Thyroid gland (tissue), 4 donors: ENCODE measurements at places on chromosomes 6 and 20.

GRCh38 chr6:131282365-131282764, 147.1 kb downstream of the AKAP7 start:
- DNase-seq: no peak

GRCh38 chr6:43331891-43332290, 23.3 kb upstream of the CRIP3 start:
- no peak for DNase-seq

GRCh38 chr20:48636301-48636700, 191.5 kb downstream of the PREX1 start:
- DNase-seq: no peak

GRCh38 chr6:148800536-148800935, 53.7 kb downstream of the UST start:
- DNase-seq: no peak

DNA sequence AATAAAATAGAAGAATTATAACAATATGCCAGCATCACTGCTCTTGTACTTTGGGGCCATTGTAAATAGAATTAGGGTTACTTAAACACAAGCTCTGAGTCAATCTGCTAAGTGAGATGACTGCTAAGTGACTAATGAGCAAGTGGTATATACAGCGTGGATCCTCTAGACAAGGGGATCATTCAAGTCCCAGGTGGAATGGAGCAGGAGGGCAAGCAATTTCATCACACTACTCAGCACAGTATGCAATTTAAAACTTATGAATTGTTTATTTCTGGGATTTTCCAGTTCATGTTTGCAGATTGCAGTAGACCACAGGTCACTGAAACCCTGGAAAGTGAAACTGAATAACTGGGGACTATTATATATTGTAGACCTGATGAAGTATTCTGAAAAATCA, 235.3 kb downstream of the BTBD3 start:
- no peak for DNase-seq

- no peak for DNase-seq
These were observed 11.1 kb downstream of the UBE2V1 start for GRCh38 chr20:50101887-50102286.

DNA sequence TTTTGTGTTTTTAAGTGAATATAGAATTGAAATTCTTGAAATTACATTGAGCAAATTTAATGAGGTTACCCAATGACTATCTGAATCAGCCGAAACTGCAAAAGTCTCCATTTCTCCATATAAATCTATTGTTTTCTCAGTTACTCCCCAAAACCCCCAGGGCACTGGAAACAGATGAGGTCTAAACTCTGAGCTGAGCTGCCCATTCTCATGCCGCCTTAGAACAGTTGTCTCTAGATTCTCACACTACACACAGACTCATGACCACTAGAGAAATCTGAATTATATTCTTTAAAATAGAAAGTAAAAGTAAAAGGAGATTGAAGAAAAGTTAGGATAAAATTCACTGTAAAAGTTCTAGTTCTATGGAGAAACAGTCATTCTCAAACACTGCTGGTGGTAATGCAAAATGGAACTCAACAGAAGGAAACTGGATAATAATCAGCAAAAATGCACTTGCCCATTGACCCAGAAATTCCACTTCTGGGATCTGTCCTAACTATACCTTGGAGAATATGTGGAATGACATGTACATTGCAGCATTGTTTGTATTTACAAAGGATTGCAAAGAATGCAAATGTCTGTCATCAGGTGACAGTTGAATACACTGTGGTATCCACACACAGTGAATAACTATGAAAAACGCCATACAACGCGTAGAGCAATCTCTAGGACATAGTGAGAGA, 125.5 kb downstream of the IPCEF1 start:
- DNase-seq: no peak

DNA sequence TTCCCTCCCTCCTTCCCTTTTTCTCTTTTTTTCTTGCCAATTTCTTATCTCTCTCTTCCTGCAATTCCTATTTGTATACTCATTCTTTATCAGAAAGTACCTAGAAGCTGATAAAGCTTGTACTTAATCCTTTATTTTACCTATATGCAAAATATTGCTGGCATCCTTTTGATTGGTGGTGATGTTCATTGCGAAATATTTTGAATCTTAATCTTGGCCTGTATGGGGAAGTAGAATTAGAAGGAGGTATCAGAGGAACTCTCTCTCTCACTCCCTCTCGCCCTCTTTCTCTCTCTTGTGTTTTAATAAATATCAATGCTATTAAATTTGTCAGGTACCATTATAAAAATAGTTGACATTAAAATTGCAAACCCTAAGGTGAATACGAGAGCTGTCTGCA, 52.8 kb downstream of the UST start:
- DNase-seq: no peak

GRCh38 chr6:131231891-131232290, 96.6 kb downstream of the AKAP7 start:
- no peak for DNase-seq

DNA sequence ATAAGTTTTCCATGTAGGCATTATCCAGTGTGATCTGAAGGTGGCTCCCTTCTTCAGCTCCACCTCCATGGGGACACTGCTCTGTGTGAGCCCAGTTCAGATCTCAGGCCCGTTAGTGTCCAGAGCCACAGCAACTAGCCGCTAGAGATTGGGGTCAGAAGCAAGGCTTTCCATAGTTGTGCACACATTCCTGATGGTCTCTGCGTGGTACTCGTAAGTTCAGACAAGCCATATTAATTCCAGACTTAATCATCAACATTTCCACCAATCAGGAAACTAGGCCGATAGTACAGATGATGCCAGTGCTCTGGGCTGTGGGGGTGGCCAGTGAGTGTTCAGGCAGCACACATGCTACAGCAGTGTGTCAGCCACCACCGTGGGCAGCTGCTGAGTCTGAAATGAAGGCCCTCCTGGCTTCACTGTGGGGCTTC, 17.5 kb upstream of the SYNCRIP start:
- DNase-seq: no peak

- peak; percentile 84 for DNase-seq
These were observed at the start of gene RGL2 for GRCh38 chr6:33298773-33299236. TSS of gene RGL2 (minus strand) at chr6:33298942. CDS start at chr6:33298610, 332 bp downstream.

- DNase-seq: no peak
These were observed 66.9 kb upstream of the SMIM28 start for GRCh38 chr6:138310821-138311220.

- DNase-seq: no peak
These were observed 524 bp downstream of the C20orf203 start for GRCh38 chr20:32672982-32673851.

GRCh38 chr6:81995548-81996289, 243.2 kb upstream of the TENT5A start:
- DNase-seq: peak; percentile 2

DNA sequence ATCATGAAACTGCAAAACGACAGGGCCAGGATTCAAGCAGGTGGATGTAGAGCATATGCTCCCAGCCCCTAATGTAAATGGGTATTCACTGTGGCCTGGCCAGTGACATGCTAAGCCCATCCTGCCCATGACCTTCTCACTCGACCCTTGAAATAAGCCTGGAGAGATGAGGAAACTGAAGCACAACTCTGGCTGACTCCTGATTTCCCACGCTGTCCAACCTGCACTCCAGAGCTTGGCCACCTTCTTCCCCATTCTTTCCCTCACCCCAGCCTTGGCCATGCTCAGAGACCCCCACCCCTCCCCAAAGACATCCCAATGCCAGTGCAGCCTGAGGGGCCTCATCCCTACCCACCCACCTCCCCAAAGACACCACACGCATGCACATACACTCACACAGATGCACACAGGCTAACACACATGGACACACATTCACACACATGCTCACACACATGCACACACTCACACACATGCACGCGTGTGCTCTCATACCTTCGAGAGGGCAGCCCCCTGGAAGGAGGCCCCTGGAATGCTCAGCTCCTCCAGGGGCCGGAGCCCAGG, 12.4 kb downstream of the TFEB start:
- DNase-seq: no peak

DNA sequence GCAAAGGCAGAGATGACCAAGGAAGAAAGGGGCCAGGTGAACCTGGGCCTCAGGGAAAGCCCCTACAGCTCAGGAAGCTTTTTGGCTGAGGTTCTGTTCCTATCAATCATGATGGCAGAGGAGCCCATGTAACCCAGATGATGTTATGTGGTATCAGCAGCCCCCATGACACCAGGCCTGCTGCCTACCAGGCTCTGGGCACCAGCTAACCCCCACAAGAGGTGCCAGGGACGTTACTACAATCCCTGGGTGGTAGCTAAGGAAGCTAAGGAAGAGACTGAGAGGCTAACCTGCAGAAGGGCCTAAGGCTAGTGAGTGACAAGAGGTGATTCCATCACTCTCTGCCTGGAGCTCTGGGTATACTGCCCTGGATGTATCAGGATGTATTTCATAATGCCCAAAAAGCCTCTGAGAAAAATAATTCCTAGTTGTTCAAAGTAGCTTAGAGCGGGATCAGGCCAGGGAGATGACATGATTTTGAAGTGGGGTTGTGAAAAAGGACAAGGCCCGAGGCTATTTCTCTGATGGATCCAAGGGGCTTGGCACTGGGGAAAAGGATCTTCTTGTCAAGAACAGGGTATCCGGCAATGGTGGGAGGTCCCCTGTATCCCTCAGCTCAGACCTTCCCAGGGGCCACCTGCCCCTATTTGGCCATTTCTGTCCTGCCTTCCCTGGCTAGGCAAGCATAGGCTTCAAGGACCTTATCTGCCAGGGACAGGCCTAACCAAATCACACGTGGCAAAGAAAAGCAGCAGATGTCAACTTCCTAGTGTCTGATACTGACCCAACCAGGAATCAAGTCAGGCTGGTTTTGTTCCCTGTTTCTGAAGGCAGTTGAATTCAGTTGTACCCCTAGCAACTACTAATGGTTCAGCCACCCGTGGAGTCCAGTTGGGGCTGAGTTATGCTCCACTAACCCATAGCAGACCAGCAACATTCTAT, 41.3 kb downstream of the PANK2 start:
- DNase-seq: peak; percentile 75

GRCh38 chr6:80331522-80331921, 225.1 kb downstream of the BCKDHB start:
- no peak for DNase-seq

DNA sequence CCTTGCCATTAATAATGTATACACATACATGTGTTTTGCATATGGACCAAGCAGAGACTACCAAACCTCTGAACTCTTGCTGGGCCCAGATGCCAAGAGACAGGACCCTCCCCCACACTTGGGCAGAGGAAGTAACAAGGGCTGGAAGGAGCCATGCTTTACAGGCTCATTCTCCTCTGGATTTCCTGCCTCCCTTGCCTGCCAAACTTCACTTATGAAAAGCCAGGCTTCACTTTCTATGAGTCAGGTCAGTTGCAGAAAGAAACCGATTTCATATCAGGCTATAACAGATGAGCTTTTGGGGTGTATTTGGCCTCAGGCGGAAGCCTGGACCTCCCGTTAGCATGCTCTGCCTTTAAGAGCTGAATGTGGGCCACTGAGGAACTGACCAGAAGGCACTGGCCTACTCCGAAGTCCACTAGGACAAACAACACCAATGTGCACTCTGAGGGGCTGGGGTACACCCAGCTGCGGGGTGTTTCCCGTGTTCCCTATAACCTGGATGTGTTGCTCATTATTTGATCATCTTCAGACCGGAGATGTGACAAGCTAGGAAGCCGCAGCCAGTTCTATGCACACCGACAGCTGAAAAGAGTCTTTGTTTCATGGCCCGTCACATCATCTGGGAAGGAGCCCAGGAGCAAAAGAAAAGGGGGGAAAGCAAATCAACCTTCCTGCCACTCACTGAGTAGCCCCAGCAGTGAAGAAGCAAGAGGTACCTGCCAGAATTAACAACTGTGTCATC, 28.5 kb downstream of the HAO1 start:
- DNase-seq: no peak

GRCh38 chr20:4026093-4026601, 10.8 kb upstream of the RNF24 start:
- DNase-seq: peak; percentile 28
